Esophagus muscularis mucosa (tissue), 4 donors: ENCODE measurements at places on chromosomes 6 and 20. TPM values are rescaled to one million over a fixed set of nuclear protein-coding genes. Genes with fewer than 3 reads are reported as not detected.

DNA sequence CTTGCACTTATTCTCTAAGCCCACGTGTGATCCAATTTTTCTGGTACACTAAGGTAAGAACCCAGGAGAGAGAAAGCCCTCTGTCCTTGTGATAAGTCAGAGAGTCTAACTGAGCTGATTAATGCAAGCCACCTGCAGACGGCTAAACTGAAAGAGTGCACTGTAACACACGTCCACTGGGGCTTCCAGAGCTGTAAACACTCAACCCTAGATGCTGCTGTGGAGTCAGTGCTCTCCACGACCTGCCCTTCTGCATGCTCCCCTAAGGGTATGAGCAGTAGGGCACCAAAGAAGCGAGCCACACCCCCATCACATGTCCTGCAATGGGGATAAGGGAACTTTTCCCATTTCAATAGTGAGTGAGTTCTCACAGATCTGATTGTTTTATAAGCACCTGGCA, 55.7 kb downstream of the TXLNB start:
- no peak for DNase-seq

Gene OLIG3
- total RNA-seq, result not detected

Gene TFAP2A
- total RNA-seq, result 0.69 TPM

Gene LY6G6F
- total RNA-seq, result not detected

Gene TUBE1
- 20.2 TPM for total RNA-seq

GRCh38 chr6:139418481-139419132, 44.2 kb upstream of the CITED2 start:
- no peak for DNase-seq

GRCh38 chr6:116485559-116486184, 24.5 kb downstream of the CALHM6 start:
- DNase-seq, result no peak

GRCh38 chr6:94215552-94215951, 796.2 kb upstream of the EPHA7 start:
- DNase-seq, result no peak
